ENCODE measurements at places on chromosomes 2 and 18. TPM values are rescaled to one million over a fixed set of nuclear protein-coding genes. Genes with fewer than 3 reads are reported as not detected.

DNA sequence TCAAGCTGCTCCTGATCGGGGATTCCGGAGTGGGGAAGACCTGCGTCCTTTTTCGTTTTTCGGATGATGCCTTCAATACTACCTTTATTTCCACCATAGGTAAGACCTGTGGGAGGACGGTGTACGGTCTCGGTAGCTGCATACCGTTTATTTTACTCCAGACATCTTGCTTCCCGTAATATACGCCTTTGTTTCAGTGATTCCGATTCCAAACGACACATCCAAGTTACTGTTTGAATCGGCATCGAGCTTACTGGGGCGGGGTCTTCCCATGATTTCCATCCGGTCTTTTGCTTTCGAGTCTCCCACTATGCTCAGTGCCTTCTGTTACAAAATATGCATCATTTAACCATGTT lies 731 bp downstream of the RAB10 start:
- no peak for DNase-seq

DNA sequence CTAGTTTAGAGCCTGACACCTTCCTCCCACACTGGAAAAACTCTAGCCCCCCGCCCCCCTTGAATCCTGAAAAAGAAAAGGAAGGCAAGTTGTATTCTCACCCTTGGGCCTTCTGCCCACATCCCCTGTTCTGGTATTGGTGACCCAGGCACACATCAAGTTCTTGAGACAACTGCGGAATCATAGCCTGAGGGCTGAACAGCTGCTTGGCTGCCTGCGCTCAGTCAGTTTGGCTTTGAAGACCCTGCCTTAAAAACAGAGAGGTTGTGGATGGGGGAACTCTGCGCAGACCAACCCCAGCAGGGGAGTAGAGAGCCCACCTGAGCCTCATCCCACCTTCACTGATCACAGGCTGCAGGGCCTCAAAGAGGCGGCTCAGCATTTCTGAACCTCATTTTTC lies 229.2 kb downstream of the ANAPC1 start:
- no peak for DNase-seq

- DNase-seq, result no peak
Measured at GRCh38 chr2:218051903-218052302, 17.1 kb upstream of the RUFY4 start.

GRCh38 chr2:45984896-45985473 lies 312.2 kb upstream of the EPAS1 start:
- no peak for DNase-seq

- DNase-seq, result no peak
Measured at GRCh38 chr2:200253639-200254038, 52.9 kb upstream of the SPATS2L start.

- no peak for DNase-seq
Measured at GRCh38 chr18:10530002-10530401, 4.2 kb downstream of the NAPG start.

DNA sequence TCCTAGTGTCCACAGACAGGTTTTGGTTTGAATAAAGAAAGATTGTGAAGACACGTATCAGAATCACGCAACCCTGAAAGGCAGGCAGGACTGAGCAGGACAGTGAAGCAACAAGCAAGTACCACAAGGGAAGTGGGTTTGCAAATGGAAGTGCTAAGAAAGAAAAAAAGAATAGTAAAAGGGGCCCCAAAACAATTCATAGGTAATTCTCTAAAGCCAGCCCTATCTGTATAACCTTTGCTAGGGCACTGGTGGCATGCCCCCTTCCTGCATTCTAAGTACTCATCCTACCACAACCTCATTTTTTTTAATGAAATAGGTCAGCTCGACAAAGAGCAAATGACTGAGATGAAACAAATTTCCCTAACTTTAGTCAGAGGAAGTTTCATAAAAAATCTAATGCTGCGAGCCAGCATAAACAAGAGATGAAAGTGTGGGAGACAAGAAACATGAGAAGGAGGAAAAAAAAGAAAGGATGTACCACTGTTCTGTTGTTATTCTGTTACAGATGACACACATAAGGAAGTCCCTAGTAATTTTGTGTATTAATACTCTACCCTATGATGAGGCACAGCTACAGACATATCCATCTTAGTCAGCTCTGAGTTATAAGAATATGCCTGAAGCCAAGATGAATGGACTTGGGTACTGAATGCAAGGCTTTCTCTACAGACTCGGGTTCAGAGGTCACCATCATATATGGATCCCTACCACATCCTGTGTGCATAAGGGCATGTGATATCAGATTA lies 32.2 kb downstream of the IKZF2 start:
- no peak for DNase-seq

Gene RAB31
- 35.6 TPM for polyA plus RNA-seq

Gene CFAP221
- 30.6 TPM for polyA plus RNA-seq
